CD4-positive, alpha-beta T cell treated with Interleukin-15 for 1 hour (primary cell): ENCODE measurements at places on chromosomes 7 and 10.

DNA sequence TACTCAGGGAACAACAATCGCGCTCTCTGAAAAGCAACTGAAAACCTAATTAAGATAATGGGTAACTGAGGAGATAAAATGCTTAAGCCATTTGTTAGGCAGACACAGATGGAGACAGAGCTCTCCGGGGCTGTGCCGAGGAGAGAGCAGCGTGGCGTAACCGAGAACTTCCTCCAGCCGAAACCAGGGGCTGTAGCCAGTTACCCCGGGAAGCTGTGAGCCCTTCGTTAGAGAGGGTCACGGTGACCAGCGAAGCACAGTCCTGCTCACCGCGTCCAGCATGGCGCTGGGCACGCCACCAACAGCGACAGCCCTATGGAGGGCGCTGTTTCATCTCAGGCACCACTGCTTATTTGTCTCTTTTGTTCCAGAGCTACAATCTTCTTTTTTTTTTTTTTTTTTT is 16.1 kb downstream of the PAPOLB start:
- no peak for DNase-seq

GRCh38 chr10:120583424-120584108 is 126.5 kb downstream of the PLPP4 start:
- DNase-seq = no peak

DNA sequence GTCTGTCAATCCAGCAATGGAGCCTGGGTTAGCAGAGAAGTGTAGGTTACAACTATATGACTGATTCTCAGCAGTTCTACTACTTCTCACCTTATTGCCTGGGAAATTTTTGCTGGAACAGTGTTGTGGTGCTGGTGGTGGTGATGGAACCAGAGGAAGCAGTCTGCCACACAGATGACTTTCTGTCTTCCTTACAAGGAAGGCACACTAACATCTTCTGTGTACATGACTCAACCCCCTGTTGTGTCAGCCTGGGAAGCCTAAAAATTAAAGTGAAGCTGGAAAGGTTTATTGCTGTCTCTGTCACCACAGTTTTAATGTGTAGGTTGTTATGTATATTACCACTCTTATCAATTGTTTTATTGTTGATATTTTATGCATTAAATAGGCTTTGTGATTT is 40.3 kb downstream of the ANKRD7 start:
- no peak for DNase-seq

- no peak for DNase-seq
Measured at GRCh38 chr10:104676874-104677273, 35.8 kb downstream of the SORCS3 start.

DNA sequence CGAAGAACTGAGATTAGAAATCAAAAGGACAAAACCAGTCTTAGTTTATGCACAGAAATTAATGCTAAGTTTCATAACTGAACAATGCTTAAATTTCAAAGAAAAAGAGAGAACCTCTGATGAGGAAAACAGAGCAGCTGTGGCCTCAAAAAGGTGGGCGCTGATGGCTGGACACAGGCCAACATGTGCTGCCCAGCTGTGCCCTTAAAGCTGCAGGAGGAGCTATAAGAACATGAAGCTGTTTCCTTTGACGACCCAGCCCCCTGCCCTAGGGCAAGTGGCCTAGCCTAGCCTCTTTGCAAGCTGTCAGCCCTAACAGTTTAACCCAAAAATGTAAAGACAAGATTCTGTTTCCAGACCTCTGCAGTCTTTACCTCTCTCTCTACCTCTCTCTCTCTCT is 107.7 kb downstream of the GRID1 start:
- DNase-seq = no peak

GRCh38 chr7:43674559-43675436 is 54.5 kb downstream of the COA1 start:
- DNase-seq = no peak

- DNase-seq = no peak
Measured at GRCh38 chr7:94710256-94710655, 54.3 kb upstream of the SGCE start.

- DNase-seq = no peak
Measured at GRCh38 chr10:62578301-62578700, 204.1 kb downstream of the ZNF365 start.

DNA sequence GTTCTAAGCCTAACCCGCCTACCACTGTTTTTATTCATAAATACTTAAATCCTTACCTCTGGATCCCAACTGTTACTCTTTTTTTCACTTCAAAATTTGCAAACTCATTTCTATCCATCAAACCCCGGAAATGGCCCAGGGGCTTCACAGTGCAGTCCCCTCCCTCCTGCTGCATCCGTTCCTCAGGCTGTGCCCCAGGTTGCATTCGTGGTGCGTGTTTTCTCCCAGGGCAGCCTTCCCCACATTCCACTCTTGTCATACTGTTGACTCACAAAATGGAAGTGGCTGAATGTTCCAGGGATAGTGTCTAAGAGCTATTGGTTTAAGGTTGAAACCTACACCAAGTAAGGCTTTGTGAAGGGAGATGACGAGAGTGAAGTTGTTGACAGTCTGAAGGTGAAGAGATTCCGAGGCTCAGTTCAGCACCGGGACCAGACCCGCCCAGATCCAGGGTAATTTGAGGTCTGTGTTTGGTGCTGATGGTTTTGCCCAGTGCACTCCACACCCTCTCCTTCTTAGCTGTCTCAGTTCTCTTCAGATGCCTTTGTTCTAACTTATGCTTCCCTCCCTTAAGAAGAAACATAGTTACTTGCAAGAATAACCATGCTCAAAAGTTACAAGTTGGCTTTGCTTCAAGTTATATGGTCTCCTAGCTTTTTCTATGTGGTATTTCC is 7.7 kb downstream of the INSIG1 start:
- DNase-seq = no peak

GRCh38 chr7:15104411-15105092 is 202.0 kb upstream of the DGKB start:
- DNase-seq = no peak

GRCh38 chr7:118872568-118872967 is 648.1 kb downstream of the ANKRD7 start:
- DNase-seq = no peak

- DNase-seq = peak; percentile 71
Measured at GRCh38 chr10:102119417-102120141, 589 bp downstream of the LDB1 start.
